ENCODE measurements at places on chromosomes 6 and 20.

DNA sequence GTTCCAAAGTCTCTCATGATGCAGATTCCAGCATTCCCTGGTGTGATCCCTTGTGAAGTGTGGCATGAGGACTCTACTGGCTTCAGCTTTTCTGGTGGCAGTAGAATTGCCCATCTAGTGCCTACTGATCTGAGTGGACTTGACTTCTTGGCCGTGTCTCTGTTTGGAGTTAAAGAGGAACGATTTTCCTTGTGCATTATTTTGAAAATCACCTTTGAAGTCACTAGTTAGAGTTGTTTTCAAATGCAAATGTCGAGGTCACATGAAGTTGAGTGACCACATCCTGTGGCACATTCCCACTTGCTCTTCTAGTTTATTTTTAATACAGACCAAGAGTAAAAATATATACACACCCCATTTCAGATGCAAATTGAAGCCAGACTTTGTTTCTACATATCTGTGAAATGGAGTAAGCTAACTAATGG is 270.7 kb upstream of the TAB2 start:
- no peak for DNase-seq

DNA sequence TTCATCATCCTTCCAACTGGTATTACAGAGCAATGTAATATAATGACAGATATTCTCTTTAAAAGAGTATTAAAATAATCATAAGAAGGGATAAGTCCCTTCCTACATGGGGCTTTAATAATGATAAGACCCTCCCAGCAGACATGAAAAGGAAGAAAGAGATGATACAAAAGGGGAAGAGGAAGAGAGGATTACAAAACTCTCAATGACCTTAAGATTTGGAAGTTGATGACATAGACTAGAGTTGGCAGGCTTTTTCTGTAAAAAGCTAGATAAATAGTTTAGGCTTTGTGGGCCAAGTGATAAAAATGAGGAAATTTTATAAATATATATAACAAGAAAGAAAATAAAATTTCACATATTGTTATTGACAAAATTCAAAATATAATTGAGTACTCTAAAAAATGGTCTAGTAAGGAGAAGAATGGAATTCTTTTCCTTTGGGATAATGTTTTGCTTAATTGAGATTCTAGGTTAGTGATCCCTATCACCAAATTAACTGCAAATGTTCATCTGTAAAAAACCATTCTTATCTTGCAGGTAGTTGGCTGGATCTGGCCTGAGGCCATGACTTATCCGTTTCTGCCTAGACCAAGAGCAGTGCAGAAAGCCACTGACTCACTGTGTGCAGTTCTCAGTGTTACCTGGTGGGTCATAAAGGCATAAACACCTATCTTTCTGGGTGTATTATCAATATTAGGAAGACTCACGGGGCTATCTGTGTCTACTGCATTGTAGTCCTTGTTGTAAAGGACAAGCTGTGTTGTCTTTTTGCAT is 11.0 kb downstream of the RIPOR2 start:
- DNase-seq = no peak

DNA sequence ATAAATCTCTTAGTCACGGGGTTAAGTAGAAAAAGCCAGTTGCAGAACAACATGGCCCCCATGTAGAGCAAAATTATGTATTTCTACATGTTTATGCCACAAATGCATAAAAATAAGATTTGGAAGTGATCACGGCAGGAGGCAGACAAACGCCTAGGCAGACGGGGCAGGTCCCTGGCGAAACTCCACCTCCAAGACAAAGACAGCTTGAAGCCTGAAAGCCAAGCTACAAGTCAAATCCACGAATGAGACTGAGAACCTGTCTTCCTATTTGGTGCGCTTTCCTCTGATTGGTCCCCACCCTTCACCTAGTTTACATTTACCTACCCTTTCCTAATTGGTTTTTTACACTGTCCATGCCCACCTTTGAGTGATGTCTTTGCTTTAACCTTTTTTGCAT is 28.7 kb upstream of the AHCY start:
- no peak for DNase-seq

GRCh38 chr20:40970218-40970617 is 58.4 kb upstream of the TOP1 start:
- no peak for DNase-seq

DNA sequence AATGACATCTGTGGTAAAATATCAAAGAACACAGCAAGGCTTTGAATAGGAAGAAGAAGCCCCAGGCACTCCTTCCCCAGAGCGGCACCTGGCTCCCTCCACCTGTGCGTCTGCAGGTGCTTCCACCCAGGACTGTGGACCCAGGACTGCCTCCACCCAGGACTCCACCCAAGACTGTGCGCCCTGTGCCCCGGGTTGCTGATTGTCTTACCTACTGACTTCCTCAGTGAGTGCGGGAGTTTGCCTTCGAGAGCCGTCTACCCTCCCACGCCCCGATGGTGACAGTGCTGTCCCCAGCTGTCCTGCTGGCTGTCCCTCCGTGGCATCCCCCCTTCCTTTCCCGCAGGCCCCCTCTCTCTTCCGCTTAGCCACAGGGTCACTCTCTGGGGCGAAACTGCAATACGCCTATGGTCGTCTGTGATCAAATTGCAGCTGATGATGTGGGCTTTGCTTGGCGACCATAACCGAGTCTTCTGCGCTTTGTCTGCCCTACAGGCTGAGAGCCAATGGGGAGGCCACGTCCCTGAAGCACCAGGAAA is 52.1 kb downstream of the IRF4 start:
- no peak for DNase-seq

DNA sequence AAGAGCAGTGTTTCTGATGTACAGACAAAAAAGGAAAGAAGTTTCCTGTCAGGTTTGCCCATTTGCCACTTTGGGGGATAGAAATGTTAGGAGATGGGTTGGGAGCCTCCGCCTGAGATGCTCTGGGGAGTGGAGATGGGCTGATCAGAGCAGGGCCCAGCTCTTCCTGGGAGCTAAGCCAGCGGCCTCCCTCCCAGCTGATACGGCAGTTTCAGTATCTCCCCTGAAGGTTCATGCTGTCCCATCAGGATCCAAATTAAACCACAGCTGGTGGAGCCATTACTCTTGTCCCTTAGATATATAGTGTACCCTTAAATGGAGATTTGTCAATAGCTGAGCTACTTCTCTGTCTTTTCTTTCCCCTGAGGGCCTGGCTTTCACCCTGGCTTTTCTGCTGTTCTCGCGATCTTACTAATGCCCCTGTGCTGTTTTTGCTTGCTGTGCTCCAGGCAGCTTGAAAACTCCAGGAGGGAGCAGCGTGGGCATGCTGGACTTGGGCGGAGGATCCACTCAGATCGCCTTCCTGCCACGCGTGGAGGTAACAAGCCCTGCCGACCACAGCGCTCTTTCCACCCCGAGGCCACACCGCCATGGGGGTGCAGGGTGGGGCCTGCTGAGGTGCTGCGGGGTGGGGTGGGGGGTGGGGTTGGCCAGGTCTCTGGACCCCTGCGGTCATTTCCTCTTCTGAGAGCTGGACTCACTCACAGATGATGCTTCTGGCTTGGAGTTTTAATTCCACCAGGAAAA is 20.9 kb downstream of the ENTPD6 start:
- no peak for DNase-seq

GRCh38 chr6:3209114-3210023 is 18.1 kb downstream of the TUBB2B start:
- peak; percentile 33 for DNase-seq

- no peak for DNase-seq
Measured at GRCh38 chr6:14206391-14206790, 88.8 kb downstream of the CD83 start.

DNA sequence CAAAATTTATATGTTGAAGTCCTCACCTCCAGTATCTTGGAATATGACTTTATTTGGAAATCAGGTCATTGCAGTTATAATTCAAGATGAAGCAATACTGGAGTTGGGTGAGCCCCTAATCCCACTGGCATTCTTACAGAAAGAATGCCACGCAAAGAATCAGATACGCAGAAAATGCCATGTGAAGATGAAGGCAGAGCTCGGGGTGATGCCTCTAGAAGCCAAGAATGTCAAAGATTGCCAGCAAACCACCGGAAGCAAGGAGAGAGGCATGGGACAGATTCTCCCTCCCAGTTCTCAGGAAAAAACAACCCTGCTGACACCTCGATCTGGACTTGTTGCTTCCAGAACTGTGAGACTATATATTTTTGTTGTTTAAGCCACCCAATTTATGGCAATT is 273.4 kb upstream of the CITED2 start:
- no peak for DNase-seq

DNA sequence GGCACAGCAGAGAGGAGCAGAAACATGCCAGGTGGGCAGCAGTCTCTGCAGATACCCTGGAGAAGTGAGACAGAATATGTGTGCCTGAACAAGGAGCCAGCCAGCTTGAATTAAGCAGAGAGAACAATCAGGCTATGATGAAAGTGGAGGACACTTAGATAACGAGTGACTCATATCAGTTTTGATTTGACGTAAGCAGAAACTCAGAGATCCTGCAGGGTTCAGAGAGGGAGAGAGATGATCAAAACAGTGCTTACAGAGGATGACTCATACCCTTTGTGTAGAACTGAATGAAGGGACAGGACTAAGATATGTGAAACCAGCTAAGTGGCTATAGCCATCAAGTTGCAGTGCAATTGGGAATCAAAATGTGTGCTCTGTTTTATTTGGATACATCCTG is 300.7 kb downstream of the TENT5A start:
- no peak for DNase-seq

GRCh38 chr6:149923327-149923986 is 536 bp upstream of the RAET1G start:
- DNase-seq = no peak

DNA sequence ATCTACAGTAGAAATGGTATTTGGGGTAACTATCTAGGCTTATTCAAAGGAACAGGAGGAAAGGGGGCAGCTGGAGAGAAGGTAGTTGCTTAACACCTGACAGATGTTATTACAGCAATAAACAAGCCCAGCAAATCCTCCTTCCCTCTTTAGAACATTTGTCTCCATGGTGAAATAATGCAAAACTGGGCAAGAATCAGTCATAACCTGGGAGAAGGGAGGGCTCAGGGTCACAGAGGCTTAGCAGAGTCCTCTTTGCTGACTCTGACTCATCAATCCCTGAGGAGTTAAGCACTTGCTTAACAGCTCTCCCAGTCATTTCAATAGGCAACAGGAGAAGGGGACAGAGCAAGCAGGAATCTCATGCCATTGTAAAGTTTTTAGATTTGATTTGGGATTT is 230.3 kb downstream of the IBTK start:
- DNase-seq = no peak

DNA sequence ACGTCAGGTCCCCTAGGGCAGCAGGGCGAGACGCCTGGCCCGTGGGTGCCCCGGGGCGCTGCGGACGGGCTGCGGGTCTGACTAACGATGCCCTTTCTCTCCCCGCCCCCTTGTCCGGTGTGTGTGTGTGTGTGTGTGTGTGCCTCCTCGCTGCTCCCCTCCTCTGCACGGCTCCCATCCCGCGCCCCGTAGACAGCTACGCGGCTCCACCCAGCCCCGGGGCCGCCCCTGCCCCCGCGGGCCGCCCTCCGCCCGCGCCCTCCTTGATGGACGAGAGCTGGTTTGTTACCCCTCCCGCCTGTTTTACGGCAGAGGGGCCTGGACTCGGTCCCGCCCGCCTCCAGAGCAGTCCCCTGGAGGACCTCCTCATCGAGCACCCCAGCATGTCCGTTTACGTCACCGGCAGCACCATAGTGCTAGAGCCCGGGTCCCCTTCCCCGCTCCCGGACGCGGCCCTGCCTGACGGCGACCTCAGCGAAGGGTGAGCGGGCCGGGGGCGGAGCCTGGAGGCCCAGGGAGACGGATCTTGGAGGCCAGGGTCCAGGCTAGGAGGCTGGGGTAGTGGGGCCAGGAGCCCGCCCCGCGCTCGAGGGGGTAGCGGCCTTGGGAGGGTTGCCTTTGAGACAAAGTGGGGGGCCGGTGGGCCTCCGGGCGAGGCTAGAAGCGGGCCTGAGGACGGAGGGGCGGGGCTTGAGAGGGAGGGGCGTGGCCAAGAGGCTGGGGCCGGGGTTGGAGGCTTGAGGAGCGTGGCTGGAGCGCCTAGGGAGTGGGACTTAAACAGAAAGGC is 5.1 kb downstream of the TP53INP2 start:
- peak; percentile 72 for DNase-seq

DNA sequence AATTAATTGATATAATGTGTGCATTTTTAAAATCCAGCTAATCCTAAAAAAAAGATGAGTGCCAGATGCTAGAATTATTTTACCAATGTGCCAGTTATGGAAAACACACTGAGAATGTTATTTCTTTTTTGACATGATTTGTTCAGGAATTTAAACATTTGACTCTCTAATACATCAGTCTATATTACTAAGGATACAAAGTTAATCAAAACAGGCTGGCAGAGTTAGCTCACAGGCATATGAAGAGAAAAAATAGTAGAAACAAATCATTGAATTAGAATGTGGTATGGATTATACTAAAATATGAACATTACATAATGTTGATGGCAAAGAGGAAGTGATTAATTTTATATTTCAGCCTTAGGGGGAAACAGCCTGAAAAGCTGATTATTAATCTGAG is 368.3 kb upstream of the GJE1 start:
- no peak for DNase-seq

- no peak for DNase-seq
Measured at GRCh38 chr6:33018904-33019303, 9.5 kb upstream of the HLA-DOA start.

DNA sequence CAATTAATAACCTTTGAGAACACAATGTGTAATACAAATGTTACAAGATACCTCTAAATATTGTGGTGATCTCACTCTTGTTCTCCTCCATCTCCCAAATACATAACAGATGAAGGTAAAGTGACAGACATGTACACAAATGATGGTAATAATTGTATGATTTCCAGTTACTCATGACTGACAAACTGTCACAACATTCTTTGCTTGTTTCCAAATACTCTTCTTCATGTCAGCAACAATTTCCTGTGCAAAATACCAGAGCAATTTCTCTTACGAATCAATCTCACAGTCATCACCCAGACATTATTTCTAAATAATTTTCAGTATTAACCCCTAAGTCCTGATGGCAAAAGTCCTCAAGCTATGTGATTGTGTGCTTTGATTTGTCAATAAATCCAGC is 92.9 kb downstream of the RPS12 start:
- DNase-seq = no peak

- DNase-seq = no peak
Measured at GRCh38 chr6:11854408-11855165, 76.0 kb upstream of the ADTRP start.

GRCh38 chr6:108364470-108364869 is 69.6 kb downstream of the AFG1L start:
- no peak for DNase-seq

- DNase-seq = no peak
Measured at GRCh38 chr6:11374036-11375010, 141.9 kb upstream of the NEDD9 start.

DNA sequence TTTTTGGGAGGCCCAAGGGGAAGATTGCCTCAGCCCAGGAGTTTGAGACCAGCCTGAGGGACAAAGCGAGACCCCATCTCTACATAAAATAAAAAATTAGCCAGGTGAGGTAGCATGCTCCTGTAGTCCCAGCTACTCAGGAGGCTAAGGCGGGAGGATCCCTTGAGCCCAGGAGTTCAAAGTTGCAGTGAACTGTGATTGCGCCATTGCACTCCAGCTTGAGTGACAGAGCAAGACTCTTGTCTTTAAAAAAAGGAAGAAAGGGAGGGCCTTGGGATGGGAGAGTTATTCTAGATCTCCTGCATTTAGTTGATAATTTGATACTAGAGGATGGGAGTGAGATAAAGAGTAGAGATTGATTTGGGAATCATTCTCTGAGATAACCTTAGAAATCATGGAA is 68.1 kb downstream of the ITCH start:
- DNase-seq = no peak

Data from stimulated activated CD4-positive, alpha-beta T cell treated with anti-CD3 and anti-CD28 coated beads, Interleukin-1b, Interleukin-23, amount 100 ng/mL, for 1 hour (primary cell).